ENCODE measurements at places on chromosomes 7 and 10.

DNA sequence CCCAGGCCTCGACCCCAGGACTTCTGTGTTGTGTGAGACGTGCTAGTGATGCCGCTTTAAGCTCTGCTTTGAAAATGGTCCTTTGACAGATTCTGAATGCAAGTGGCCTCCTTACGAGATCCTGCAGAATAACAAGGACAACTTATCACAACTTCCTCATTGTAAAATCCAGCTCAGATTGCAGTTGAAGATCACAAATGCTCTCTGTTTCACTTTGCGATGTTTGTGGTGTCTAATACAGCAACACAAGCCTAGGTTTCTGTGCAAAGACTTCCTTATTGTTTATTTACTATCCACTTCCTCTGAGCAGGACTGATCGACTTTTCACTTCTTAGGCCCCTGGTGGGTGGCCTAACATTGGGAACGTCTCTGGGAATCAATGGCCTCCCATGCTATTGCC is 31.7 kb upstream of the INSIG1 start:
- no peak for DNase-seq

DNA sequence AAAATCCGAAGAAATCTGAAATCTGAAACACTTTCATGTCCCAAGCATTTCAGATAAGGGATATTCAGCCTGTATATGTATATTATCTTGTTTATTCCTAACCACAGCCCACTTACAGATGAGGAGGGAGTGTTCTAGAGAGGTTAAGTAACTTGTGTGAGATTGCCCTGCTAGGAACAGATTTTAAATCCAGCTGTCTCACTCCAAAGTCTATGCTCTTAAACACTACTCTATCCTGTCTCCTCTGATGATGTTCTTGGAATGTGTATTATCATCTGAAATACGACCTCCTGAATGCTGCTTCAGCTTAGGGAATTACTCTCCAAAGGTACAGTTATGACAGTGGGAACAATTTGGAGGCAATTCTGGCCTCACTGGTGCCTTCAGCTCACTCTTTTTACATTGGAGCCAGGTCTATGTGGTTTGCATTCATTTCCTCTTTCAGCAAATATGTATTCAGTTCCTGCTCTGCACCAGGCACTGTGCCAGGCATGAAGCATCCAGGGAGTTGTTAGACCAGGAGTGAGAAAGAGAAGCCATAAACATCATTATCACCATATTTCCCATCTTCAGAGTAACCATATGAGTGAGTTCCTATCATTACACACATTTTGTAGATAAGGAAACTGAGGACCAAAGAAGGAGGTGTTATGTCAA is 70.2 kb downstream of the NOC3L start:
- DNase-seq = peak; percentile 80

- no peak for DNase-seq
These were observed 38.8 kb downstream of the CDHR3 start for GRCh38 chr7:106001886-106002285.

DNA sequence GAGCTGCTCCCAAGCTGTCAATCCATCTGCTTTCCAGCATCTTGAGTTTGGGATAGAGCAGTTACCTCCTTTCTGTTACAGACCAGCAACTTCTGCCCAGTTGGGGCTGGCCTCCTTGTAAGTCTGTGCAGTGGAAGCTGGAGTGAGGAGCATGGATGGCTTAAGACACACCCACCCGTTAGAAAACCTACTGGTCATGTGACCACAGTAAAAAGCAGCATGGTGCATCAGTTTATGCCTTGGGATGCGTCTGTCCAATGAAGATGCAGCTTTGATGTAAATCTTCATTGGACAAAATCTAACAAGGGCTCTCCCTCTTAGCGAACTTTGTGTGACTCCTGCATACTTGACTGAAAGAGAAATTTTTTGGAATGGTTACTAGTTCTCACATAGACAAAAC is 453.5 kb downstream of the TYW1 start:
- DNase-seq = no peak

DNA sequence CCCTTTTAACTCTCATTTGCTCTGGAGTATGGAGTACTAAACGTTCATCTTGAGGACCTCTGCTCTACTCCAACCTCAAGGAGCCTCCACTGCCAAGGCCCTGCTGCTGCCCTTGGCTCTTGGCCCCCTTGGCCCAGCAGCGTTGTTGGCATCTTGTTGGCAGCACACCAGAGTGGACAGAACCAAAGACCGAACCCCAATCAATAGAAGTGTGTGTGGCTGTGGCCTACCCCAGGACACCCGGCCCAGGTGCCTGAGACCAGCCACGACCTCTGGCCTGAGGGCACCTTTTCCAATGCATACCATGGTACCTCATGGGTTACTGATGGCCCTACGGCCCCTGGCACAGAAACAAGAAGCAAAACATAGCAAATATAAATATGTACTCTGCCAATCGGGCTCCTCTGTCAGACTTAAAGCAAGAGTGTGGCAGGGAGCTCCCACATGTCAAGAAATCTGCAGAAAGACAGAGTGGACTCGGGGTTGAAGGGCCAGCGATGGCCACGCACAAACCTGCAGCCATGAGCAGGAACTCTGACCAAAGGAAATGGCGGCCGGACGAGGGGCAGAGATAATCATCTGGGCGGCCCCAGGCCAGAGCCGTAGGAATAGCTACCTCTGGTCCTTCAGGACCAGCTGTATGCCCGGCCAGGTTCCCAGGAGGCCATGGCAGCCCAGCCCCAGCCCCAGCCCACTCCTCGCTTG is 2.9 kb downstream of the NPC1L1 start:
- DNase-seq = no peak

DNA sequence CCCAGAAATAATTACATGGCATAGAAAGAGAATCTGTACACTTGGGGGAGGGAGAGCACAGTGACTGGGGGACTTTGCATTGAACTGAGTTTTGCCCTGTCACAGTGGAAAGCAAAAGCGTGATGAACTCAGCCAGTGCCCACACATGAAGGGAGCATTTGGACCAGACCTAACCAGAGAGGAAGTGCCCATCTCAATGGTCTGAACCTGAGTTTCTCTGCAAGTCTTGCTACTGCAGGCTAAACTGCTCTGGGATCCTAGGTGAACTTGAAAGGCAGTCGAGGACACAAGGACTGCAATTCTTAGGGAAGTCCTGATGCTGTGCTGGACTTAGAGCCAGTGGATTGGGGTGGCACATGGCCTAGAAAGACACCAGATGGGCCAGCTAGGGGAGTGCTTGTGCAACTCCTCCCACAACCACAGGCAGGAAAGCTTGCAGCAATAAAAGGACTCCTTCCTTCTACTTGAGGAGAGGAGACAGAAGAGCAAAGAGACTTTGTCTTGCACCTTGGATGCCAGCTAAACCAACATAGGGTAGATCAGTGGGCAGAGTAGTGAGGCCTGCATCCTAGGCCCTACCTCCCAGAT is 259.0 kb downstream of the GRM8 start:
- no peak for DNase-seq

- no peak for DNase-seq
These were observed 18.8 kb upstream of the SH2D4B start for GRCh38 chr10:80518807-80519360.

DNA sequence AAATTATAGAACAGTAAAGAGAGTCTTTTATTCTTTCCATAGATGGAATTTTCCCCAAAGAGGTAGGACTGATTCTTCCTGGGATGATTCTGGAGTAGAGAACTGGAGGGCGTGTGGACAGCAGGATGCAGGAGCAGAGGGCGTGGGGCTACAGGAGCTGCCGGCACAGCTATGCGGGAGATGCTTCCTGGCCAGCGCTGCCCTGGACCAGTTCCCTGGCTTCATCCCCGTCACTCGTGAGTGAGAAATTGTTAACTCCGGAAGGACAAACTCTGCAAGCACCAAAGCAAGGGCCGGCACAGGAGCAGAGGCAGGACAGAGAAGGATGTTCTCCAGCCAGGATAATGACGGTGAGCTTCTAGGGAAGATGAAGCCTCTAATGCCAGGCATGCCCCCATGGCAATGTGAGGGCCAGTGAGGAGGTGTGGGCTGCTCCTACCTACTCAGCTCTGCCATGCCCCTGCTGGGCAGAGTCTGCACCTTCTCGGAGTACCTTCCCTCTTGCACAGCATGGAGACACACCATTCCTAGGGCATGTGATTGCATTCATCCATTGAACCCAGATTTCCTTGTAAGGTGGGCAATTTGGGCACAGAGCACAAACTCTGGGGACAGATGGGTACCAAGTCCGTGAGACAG is 760.9 kb upstream of the IGFBP3 start:
- DNase-seq = peak; percentile 22

GRCh38 chr10:111148440-111148839 is 71.6 kb downstream of the ADRA2A start:
- DNase-seq = no peak

- peak; percentile 18 for DNase-seq
These were observed 108.5 kb downstream of the HBP1 start for GRCh38 chr7:107277331-107277730.

DNA sequence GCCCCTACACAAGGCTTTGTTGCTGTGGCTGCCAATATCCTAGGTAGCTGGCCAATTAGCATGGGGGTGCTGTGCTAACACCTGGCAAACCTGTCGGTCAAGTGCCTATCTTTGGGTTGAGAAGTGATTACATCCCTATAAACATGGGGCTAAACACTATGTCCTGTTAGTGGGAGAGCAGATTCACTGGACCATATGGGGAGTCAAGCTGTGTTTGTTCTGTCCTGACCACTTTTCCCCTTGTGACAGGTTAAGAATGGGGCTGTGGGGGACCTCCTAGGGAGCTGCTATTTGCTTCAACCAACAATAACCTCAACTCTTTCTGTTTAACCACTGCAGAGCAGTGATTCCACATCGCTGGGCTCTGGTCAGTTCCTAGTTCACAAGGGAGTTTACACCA is 151.5 kb upstream of the AOAH start:
- DNase-seq = no peak

DNA sequence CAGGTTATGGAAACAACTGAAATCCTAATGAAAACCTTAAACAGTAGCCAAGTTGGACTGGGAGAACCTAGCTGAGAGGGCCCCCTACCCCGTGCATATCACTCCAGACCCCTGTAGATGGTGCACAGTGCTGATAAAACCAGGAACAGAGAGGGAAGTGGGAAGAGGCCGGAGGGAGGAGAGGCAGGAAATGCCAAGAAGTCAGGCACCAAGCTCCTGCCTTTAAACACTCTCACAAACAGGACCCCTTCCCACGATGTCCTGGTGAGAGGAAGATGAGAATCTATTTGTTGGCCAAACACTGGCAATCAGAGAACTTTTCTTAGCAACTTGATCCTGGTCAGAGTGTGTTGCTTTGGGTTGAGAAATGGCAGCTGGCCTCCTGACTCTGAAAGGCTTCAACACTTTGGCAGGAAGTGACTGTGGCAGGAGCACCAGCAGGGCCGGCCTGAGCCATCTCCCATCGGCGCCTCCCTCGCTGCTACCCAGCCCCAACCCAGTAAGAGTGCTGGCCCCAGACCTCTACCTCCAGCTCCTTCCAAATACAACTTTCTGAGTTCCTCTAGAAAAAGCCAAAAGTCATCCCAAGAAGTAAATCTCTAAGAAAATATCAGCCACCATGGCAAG is 39.5 kb downstream of the GSDME start:
- no peak for DNase-seq

GRCh38 chr10:99765672-99766301 is 16.7 kb upstream of the ABCC2 start:
- DNase-seq = no peak

DNA sequence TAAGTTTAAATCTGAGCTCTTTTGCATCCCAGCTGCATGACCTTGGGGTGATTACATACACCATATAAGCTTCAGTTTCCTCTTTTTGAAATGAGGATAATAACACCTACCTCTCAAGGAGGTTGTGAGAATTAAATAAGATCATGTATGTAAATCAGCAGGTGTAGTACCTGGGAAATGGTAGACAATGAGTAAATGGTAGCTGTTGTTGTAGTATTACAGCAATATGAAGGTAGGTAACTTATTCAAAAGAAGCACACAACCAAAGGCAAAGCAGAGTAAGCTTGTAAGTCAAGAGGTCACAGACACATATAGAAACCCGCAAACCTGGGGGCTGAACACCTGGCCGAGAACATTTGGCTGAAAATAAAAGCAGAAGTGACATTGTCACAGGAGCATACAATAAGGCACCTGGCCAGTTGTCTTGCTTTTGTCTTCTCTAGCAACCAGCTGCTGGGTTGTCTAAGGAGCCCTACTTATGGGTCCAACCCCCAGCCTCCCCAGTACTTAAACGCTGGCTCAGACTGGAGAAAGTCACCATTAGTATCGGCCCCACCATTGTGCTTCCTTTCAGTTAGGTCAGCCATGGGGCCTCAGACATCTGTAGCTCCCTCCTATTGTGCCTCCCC is 203.6 kb upstream of the MKLN1 start:
- no peak for DNase-seq

Data from EH (cell line).